ENCODE measurements at places on chromosomes 3 and 15. TPM values are rescaled to one million over a fixed set of nuclear protein-coding genes. Genes with fewer than 3 reads are reported as not detected.

GRCh38 chr15:100336061-100336460, 5.7 kb downstream of the ADAMTS17 start:
- DNase-seq, result no peak

DNA sequence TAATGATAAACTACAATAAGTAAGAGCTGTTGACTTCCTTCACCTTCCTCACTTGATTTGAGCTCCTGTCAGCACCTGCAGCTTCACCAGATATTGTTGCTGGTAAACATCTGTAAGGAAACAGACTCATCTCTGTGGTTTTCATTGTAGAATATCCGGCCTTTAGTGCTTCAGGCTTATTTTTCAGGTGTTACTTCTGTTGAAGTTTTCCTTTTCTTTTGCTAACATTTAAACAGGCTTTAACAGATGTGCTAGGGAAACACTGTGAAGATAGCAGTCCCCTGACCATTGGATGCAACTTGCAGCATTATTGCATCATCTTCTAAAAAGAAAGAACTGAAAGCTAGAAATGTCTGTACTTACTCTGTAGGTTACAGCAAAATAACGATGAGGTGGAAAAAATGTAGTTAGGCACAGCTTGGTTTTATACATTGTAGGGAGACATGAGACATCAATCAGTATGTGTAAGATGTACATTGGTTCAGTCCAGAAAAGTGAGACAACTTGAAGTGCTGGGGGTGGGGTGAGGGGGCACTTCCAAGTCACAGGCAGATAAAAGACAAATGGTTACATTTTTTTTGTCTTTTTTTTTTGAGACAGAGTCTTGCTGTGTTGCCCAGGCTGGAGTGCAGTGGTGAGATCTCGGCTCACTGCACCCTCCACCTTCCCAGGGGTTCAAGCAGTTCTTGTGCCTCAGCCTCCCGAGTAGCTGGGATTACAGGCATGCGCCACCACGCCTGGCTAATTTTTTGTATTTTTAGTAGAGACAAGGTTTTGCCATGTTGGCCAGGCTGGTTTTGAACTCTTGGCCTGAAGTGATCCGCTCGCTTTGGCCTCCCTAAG, 10.2 kb downstream of the EDEM1 start:
- no peak for DNase-seq

GRCh38 chr15:67641453-67641852, 99.0 kb downstream of the MAP2K5 start:
- DNase-seq, result no peak

The AGBL1 gene
- total RNA-seq, result 0.24 TPM

- DNase-seq, result peak; percentile 72
These were observed 132.6 kb upstream of the MEF2A start for GRCh38 chr15:99433026-99433756.

DNA sequence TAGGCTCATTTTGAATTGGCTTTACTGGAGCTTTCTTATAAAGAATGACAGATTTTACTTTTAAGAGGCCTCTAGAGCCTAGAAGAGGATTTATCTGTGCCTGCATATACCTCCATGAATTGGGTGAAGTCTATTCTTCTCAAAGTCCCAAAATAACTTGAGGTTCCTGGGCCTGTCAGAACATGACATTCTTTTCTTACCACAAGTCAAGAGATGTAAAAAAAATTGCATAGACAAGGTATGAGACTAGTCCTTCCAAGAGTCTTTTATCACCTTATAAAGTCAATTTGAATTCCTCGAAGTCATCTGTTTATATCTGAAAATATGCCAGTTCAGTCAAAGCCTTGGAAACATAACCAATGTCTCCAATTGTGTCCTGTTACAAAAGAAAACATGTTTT, 17.2 kb upstream of the CD200 start:
- DNase-seq, result no peak

DNA sequence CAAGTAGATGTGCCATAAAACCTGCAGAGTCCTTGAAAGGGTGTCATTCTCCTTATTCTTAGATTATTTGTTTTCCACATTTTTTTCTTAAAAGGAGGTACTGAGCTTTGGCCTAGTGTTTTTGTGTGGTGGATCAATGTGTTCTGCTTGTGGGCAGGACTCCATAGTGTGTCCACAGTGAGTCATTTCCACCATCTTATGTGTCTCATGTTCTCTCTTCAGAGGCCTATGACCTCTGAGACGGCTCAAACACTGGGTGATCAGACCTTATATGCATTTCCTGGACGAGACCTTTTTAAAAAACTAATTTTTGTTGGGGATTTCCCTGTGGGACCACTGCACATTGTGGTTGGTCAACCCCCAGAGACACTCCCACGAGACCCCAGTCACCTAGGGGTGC, 93.4 kb downstream of the CHCHD4 start:
- DNase-seq, result no peak

The CTXN2 gene
- total RNA-seq, result 0.16 TPM

- no peak for DNase-seq
These were observed 71.8 kb upstream of the ZBTB20 start for GRCh38 chr3:115218859-115219258.

The MYZAP gene
- total RNA-seq, result 11.7 TPM

The IL5RA gene
- 0.21 TPM for total RNA-seq

GRCh38 chr15:47721676-47722075, 4.4 kb downstream of the SEMA6D start:
- DNase-seq, result no peak

The TGM4 gene
- not detected for total RNA-seq

GRCh38 chr3:62261736-62262135, 111.6 kb downstream of the FEZF2 start:
- no peak for DNase-seq

The ZBBX gene
- total RNA-seq, result not detected

DNA sequence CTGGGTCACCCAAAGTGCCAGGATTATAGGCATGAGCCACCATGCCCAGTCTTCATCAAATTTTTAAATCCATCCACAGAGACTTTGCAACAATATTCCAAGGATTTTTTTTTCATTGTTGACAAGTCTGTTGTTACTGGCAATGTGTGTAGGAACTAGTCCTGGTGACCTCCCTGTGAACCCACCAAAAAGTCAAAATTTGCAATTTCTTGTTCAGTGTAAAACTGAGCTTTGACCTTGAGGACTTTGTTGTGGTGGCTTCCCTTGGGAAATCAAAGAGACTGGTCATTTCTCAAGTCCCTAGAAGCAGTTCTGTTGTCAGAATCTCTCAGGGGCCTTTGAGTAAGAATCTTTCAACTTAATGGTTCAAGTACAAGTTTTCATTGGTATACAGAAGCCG, 36.9 kb upstream of the COL8A1 start:
- no peak for DNase-seq

- no peak for DNase-seq
These were observed 50.3 kb downstream of the ZMAT3 start for GRCh38 chr3:179021119-179021903.

The CKMT1A gene
- total RNA-seq, result 184 TPM

The ZNF860 gene
- total RNA-seq, result 0.53 TPM
